ENCODE measurements at places on chromosomes 7 and 10.

DNA sequence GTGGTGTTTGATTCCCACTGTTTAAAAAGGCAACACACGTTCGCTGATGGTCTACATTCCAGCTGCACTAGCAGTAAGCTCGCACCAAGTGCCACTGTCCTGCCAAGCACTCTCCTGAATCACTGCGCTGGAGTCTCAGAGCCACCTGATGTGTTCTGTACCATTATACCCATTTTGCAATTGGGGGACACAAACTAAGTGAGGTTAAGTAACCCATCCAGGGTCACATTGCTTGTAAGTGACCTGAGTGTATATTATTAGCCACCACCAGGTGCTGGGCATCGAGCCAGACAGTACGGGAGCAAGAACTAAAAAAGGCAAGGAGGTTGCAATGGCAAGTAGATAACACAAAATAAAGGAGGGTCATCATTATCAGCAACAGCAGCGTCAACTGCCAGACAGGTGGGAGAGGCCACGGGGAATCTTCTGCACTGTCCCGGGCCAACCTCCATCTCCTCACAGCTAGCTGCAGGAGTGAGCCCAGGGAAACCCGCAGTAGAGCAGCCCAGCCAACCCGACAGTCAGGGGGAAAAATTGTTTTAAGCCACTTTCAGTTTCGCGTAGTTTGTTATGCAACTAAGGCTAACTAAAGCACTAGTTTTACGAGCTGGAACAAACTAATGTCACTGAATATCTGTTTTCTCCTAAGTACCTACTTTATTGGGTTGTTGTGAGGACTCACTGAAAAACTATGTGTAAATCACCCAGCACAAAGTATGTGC, 712 bp upstream of the CPVL start:
- peak; percentile 8 for DNase-seq

- no peak for DNase-seq
These were observed 34.7 kb downstream of the GRIFIN start for GRCh38 chr7:2441430-2442058.

DNA sequence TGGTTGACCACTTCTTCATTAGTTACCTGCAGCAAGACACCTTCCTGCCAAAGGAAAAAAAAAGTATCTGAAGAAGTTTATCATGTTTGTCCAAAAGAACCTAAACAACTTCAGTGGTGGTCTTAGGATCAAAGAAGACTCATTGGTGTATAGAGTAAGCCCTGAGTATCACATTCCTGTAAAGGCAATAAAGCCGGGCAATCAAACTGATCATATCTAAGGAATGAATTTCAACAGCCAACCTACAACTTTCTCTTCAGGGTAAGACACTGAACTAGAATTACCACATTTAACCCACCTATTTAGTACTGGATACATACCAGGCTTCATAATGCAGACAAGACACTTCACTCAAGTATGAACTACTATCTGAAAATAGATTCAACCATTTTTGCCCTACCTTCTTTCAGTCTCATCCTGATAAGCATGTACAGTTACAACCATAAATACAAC, 10.1 kb downstream of the HNRNPA2B1 start:
- DNase-seq: no peak

- no peak for DNase-seq
These were observed 84.3 kb downstream of the WDFY4 start for GRCh38 chr10:48768926-48769325.

DNA sequence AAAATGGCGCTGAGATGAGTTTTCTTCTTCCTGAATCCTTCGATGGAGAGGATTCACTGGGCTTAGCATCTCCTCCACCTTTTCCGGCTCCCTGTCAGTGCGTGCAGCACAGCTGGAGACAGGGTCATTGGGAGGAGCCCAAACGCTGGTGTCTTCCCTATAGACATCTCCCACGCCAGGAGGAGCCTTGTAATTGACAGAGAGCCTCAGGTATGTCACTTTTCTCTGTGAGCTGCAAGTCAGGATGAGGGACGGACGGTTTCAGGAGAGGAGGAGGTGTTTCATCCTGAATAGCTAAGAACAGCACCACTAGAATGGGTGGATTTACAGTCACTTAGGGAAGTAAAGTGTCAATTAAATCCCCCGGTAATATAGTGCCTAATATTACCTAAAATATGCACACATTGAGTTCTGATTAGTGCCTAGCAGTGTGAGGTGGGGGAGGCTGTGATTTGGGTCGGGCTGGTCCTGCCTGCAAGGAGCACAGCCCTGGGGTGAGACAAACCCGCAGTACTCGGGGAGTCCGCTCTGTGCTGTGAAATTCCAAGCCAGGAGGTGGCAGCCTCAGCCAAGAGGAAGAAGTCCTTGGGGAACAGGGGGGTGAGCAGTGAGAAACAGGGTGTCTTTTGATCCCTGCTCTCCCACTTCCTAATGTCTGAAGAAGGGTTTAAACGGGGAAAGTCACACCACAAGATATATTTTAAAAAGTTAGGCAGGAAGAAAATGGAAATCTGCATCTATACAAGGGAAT, 28.2 kb downstream of the IL15RA start:
- DNase-seq: peak; percentile 32

GRCh38 chr10:69800109-69800508, 1.6 kb upstream of the COL13A1 start:
- peak; percentile 67 for DNase-seq

DNA sequence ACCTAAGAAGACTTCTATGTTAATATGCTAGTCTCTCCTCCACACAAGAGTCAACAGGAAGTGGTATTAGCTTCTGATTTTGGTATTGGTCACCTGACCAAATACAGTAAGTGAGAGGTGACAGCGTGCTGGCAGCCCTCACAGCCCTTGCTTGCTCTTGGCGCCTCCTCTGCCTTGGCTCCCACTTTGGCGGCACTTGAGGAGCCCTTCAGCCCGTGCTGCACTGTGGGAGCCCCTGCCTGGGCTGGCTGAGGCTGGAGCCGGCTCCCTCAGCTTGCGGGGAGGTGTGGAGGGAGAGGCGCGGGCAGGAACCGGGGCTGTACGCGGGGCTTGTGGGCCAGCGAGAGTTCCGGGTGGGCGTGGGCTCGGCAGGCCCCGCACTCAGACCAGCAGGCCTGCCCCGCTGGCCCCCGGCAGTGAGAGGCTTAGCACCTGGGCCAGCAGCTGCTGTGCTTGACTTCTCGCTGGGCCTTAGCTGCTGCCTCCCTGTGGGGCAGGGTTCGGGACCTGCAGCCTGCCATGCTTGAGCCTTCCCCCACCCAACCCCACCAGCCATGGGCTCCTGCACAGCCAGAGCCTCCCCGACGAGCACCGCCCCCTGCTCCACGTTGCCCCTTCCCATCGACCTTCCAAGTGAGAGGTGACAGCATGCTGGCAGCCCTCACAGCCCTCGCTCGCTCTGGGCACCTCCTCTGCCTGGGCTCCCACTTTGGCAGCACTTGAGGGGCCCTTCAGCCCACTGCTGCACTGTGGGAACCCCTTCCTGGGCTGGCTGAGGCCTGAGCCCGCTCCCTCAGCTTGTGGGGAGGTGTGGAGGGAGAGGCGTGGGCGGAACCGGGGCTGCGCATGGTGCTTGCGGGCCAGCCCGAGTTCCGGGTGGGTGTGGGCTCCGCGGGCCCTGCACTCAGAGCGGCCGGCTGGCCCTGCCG, 4.2 kb upstream of the ACSL5 start:
- no peak for DNase-seq

- DNase-seq: no peak
These were observed 449.6 kb downstream of the SORCS1 start for GRCh38 chr10:106714734-106715555.

DNA sequence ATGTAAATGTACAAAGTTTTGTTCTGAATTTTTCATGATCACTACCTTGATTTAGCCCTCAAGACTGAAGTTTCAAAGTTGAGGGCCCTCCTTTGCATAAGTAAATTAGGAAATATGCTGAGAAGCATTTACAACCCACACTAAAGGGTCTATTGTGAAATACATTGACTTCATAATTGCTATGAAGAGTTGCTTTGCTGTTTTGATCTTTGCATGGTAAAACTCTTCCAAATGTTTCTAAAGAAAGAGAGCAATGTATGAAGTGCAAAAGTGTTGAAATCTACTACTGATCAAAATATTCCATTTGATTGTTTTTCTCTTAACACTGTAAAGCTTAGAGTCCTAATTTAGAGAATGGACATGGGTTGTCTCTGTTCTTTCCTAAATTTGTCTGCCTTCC, 77.2 kb downstream of the C7orf25 start:
- DNase-seq: no peak

DNA sequence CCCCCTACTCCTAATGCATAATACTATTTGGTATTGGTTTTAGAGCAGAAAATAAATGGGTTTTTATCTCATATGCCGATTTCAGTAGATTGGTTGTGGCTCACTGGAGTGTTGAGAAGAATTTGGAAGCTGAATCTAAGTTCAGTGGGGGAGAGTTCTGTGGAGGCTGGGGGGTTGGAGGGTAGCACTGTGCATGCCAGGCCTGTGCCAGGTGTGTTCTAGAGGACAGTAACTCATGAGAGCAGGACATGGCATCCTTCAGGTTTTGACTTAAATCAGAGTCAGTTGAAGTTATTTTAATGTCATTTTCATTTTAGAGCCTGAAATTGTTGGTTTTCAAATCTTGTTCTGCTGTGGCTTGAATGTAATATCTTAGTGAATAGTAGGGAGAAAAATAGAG, 79.5 kb downstream of the EEPD1 start:
- no peak for DNase-seq

- no peak for DNase-seq
These were observed 7.2 kb upstream of the CHCHD1 start for GRCh38 chr10:73774637-73775036.

GRCh38 chr7:4071370-4072058, 610.6 kb upstream of the FOXK1 start:
- no peak for DNase-seq

- no peak for DNase-seq
These were observed 35.6 kb downstream of the PRKAR2B start for GRCh38 chr7:107080099-107080505.

GRCh38 chr7:81986723-81987470, 217.1 kb upstream of the HGF start:
- DNase-seq: no peak

GRCh38 chr7:155064186-155064585, 5.9 kb upstream of the HTR5A start:
- DNase-seq: no peak

- no peak for DNase-seq
These were observed 1.1 kb upstream of the GAD2 start for GRCh38 chr10:26215396-26215934.

DNA sequence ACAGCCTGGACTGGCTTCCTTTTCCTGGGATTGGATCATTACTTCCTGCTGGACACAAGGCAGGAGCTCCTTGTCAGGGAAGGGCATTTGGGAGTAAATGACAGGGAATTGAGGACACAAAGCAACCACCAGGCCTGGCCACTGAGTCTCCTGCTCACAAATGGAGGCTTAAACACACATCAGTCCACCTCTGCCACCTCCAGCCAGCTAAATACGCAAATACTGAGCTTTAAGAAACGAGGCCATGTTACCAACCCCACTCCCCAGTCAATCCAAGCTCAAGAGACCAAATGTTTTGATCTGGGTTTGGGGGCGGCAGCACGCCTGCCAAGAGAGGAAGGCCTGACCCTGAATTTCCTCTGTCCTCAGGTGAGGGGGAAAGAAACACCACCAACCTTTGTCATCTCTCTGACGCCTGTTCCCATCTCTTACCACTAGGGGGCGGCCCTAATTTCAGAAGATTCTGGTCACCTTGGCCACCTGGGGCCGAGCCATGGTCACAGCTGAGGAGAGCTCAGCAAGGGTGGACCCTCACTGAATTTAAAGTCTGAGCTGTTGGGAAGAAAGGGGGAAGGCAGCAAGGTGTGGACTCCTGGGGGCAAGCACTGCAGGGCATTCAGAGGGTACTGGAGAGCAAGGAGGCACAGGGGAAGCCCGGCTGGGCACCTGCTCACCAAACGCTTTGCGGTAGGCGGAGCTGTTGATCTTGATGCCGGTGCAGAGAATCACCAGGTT, 16.5 kb downstream of the AIFM2 start:
- DNase-seq: peak; percentile 21

GRCh38 chr10:112140110-112140970, 43.2 kb downstream of the GPAM start:
- DNase-seq: peak; percentile 95

GRCh38 chr10:12943425-12943824, 58.1 kb downstream of the CCDC3 start:
- DNase-seq: no peak

DNA sequence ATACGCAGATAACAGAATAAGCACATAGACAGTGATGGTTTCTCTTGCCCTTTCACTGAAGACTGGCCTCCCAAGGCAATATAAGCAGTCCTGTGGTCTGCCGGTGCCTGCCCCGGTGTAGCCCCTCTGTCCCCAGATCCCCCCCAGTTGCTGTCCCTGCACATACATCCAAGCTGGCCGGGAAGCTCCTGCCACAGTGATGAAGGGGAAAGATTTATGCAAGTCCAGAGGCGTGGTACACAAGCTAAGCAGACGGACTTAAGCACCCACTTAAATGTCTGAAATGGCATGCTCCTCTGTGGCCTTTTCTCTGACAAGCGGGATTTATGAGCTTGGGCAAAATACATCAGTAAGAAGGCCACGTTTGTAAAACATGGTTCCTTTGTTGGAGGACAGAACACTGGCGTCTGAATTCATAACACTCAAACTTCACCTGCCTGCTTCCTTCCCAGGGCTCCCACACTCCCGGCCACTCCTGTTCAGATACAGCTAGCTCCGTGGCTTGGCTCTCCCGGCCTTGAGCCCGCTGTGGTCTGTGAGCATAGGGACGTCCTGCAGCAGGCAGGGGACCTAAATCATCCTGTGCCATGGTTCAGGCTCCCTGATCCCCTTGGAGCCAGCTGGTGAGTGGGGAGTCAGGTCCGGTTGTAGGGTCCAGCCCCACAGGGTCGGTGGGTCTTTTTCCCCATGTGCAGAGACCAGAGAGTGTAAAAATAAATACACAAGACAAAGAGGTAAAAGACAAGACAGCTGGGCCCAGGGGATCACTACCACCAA, 61.7 kb upstream of the PPP2R2D start:
- no peak for DNase-seq

DNA sequence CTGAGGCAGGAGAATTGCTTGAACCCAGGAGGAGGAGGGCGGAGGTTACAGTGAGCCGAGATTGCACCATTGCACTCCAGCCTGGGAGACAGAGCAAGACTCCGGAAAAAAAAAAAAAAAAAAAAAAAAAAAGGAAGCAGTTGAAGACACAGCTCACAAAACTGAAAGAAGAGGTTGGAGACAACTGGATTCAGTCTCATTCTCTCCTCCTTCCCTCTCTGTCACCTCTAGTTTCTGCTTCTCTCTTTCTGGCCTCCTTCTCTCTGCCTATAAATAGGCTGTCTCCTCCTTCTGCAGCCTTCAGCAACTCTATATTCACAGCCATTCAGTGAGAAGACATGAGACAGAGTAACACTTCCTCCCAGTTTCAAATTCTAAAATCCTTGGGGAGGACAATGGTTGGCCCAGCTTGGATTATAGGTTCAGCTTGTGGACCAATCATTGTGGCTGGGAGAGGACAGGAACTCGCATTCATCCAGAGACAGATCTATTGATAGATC, 125.6 kb upstream of the HABP2 start:
- no peak for DNase-seq

DNA sequence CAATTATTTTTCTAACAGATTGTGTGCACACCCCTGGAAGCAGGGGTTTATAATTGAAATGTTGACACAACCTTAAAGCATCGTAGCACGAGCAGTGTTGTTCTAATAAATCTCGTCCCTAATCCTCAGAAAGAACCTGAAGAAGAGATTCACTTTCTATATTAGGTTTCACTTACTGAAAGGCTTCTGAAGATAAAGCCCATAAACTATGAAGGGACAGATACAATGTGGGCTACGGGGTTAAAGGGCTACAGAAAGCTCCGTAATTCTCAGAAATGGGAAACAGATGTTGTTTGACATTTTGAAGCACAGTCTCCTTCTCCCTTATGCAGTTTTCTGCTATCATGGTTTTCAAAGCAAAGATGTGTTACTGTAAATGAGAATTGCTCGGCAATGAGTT, 479.6 kb downstream of the GATA3 start:
- no peak for DNase-seq
